Progenitor cell of endocrine pancreas (in vitro differentiated cells): ENCODE measurements at places on chromosomes 1 and 21.

GRCh38 chr1:44743211-44743610, 3.6 kb downstream of the KIF2C start:
- no peak for DNase-seq

- no peak for DNase-seq
Observed at GRCh38 chr1:9705337-9706093, 54.0 kb downstream of the PIK3CD start.

DNA sequence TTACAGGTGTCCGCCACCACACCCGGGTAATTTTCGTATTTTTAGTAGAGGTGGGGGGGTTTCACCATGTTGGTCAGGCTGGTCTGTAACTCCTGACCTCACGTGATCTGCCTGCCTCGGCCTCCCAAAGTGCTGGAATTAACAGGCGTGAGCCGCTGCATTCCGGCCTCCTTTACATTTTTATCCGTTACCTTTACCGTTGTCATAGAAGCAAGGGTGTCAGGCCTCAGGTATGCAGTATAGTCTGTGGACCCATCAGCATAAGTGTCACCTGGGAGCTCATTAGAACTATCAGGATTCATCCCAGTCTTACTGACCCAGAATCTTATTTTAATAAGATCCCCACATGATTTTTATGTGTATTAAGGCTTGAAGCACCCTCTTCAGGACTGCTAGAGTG, 5.4 kb downstream of the CDC42 start:
- DNase-seq = no peak

- no peak for DNase-seq
Observed at GRCh38 chr1:111976332-111976731, 13.1 kb downstream of the KCND3 start.

GRCh38 chr1:85148524-85149250, 52.1 kb downstream of the SYDE2 start:
- no peak for DNase-seq

DNA sequence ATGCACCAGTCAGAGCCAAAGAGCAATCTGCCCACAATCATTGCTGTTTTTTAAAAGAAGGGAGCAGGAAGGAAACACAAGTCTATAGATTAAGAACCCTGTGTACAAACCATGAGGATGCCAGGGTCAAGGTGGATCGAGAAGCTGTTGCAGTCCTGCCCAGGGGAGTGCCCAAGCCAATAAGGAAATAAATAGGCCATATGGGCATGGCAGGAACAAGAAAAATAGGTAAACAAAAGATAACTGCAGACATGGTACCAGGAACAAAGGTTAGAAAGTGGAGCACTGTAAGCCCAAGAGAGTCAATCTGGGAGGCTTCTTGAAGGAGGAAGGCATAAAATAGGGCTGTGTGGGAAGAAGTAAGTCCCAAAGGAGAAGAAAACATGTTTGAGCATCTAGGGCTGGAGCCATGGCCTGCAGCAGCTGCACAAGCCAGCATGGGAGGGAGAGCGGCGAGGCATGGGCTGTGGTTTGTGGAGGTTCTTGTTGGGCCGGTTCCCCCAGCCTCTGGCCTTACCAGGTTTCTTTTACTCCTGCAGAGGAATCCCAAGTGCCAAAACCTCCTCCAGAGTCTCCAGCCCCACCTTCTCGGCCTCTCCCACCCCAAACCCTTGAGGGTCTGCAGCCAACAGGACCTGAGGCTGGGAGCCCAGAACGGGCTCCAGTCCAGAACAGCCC, 13.6 kb downstream of the INAVA start:
- no peak for DNase-seq

DNA sequence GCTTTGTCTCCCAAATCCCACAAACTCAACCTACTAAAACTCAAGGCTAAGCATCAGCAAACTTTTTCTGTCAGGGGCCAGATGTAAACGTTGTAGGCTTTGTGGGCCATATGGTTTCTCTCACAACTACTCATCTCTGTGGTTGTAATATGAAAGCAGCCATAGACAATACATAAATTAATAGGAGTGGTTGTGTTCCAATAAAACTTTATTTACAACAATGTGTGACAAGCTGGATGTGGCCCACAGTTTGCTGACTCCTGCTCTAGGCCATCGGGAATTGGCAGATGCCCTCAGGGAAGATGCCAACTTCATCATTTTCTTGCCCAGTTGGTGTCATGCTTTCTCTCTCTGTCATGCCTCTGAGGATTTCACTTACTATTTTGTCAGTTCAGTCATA, 17.5 kb upstream of the ERRFI1 start:
- no peak for DNase-seq

GRCh38 chr1:21814241-21814918, 2.3 kb downstream of the LDLRAD2 start:
- DNase-seq = peak; percentile 60

DNA sequence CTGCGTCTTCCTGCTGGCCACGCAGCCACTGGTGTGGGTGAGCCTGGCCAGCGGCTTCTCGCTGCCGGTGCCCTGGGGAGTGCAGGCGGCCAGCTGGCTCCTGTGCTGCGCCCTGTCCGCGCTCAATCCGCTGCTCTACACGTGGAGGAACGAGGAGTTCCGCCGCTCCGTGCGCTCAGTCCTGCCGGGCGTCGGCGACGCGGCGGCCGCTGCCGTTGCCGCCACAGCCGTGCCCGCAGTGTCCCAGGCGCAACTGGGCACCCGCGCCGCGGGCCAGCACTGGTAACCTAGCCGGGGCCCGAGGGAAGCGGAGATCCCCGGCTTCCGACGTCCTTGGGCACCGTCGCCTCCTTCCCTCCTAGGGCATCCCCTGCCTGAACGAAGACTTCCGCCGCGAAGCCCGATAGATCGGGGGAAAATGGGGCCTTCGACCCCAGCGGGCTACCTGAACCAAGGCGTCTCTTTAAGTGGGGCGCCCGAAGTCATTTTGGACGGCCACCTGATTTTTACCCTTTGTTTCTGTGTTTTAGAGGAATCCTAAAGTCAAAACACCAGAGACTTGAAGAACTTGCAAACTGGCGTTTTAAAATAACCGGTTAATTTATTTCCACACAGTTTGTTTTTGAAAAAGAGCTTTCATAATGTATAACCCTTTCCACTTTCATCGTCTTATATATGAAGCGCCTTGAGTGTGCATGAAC, 2.0 kb downstream of the GPR88 start:
- DNase-seq = peak; percentile 18

DNA sequence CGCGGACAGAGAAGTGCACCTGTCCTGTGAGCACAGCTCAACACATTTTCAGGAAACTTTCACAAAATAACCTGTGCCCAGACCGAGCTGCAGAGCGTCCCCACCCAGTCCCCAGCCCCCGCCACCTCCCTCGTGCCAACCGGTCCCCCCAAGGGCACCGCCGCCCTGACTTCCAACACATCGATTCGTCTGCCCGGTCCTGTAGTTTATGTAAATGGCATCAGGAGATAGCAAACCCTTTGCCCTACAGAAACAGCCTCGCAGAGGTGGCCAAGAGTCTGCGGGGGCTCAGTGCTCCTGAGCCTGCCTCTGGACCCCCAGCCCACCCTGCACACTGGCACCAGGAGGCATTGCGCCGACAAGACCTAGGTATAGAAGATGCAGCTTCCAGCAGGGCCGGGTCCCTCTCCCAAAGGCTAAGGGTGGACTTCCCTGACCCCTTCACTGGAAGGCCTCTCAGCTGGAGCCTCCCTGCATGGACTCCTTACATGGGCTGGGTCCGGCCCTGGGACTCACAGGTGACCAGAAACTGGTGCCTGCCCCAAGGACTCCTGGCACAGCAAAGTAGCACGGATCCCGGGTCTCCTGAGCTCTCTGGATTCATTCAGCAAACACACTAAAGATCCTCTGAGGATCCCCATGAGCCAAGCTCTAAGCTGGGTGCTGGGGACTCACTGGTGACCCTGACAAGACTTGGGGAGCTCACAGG, 6.6 kb upstream of the PLEKHG5 start:
- no peak for DNase-seq
